ENCODE measurements at places on chromosomes 5 and 9. TPM values are rescaled to one million over a fixed set of nuclear protein-coding genes. Genes with fewer than 3 reads are reported as not detected.

The SPINK1 gene
- total RNA-seq, result not detected

- DNase-seq, result no peak
These were observed 37.7 kb downstream of the IPO11 start for GRCh38 chr5:62450259-62450658.

The HRH2 gene
- 3.3 TPM for total RNA-seq

- DNase-seq, result peak; percentile 87
These were observed 112.9 kb upstream of the LMX1B start for GRCh38 chr9:126500600-126501382.

- no peak for DNase-seq
These were observed 184.7 kb downstream of the ROR2 start for GRCh38 chr9:91765296-91765695.

DNA sequence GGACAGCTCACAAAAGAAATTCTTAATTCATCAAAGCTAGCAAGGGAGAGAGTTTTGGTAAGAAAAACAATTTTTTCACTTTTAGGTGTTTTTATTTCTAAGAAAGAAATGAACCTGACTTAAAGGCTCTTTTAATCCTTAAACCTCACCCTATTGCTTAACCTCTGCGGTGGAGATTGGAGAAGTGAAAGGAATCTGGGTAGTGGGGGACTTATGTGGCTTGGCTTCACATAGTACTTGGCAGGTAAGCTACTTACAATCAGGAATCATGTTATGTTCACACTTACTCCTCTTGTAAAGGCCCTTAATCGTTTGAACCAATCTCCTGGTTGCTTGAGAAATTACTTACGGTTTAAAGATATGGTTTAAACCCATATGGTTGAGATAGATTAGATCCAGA is 104.8 kb downstream of the ISOC1 start:
- no peak for DNase-seq

The ORM1 gene
- 0.82 TPM for total RNA-seq

The CTSV gene
- 0.41 TPM for total RNA-seq

DNA sequence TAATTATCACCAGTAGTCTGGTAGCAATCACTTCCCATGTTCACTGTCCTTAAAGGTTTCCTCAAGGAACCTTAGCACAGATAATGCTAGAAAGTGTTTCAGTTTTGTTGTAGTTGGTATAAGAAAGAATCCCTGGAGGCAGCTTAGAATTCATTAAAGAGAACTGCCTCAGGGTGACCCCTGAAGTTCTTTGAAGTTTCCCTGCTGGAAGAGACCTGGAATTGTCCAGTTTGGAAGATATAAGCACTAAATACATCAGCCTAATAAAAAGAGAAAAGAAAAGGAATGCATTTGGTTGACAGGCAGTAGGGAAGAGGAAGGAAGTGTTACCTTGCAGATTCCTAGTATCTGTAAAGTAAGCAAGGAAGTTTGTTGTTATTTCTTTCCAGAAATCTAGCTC is 999.6 kb upstream of the DMAC1 start:
- DNase-seq, result no peak

The GKAP1 gene
- total RNA-seq, result 12.6 TPM

The CEL gene
- total RNA-seq, result 0.41 TPM

DNA sequence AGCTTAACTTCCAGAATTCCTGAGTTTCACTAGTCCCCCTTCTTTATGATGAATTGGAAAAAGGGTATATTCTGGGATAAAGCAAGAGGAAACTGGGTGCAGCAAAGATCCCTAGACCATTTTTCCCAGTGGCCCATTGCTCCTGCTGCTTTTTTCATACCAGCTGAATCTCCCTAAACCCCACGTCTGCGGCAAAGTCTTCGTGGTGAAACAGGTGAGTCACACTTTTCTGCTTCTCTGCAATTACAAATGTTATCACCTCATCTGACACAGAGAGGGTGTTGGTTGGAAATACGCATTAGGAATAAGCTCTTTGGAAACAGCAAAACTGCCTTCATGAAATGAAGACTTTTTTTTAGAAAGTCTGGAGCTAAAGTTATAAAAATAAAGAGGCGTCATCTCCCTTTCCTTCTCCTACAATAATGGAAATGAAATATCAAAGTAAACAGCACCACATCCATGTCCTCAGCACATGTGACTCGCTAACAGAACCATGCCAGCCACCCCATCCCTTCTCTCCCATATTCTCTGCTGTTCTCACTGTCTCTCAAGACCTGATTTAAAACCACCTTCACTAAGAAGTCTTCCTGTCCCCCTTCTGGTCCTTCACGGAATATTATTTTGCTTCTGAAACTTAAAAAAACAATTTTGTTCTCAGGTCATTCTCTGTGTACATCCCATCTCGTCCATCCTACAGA is 39.5 kb upstream of the GLRX start:
- no peak for DNase-seq

The ABO gene
- total RNA-seq, result not detected

DNA sequence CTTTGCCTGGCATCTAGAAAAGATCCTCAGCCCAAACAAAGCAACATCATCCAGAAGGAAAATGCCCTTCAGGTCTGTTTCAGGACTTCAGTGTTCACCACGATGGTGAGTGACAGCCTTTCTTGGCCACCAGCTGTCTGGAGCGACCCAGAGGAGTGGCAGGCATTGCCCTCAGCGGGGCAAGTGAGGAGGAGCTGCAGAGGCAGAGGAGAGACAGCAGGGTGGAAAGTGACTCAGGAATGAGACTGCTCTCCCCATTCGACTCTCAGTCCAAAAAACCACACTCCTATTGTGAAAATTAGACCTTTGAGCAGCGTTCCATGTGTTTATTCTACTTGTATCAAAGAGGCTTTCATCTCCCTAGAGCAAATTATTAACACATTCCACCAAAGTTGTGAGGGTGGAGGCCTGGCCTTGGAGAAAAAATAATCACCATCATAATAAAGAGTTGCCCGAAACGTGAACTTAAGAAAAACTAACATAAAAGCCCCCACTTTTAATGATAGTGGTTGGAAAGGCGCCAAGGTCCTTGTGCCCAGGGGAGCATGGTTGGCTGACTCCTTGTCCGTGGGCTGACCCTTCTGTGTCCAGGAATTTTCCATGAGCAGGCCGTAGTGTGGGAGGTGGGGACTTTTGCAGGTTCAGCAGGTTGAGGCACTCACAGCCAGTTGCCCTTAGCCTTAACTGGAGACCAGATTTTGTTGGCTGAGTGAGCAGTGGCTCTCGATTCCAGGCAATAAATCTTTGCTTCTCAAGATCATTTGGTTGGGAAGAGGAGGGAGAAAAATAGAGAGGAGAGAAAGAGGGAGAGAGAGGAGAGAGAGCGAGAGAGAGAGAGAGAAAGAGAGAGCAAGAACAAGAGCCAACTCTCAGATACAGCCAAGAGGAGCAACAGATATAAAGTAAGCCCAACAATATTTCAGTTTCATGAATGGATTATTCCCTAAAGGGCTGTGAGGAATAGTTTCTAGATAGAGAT is 125.9 kb upstream of the ANKRD55 start:
- no peak for DNase-seq

DNA sequence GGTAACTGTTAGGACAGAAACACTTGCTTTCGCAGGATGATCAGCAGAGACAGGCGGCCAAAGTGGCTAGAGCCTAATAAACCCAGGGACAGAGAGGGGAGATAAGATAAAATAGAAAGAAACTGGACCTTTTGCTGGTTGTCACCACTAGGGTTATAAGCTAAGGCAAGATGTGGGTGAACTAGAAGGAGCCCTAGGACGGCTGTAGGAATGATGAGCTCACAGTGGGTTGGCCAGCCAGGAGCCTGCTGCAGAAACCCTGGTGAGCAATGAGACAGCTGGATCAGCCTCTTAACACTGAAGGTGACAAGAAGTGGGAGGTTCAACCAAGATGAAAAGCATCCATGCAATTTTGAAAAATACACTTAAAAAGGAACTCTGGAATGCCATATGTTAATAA is 13.5 kb downstream of the CTNND2 start:
- no peak for DNase-seq

GRCh38 chr9:14303521-14303920 is 10.4 kb downstream of the NFIB start:
- no peak for DNase-seq

DNA sequence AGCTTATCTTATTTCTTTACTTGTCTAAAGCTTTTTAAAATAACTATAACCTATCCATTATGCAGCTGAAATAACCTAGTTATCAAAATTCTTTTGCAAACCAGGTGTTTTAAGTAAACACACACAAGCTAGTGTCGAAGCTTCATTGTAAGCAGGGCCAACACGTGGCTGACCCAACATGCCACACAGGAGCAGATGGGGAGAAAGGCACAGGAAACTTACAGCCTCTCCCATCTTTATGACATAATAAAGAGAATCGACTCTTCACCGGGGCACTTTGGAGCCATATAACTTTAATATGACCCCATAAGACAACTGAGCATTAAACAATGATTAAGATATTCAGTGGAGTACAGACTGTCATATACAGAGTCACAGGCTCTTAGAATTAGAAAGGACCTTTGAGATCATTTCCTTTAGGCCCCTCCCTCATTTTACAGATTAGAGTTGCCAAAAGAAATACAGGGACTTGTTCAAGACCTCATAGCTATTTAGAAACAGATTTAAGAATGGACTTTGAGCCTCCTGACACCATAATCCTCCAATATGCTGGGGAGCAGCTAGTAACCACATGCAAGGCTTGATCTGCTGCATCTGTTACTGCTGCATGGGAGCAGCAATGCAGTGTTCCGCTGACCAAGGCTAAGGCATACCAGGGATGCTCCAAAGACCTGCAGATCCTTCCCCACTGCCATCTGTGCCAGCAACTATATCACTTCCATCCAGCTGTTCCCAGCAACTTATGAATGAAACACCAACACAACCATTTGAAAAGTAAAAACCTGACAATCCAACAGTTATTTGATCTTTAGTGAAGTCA is 75.4 kb downstream of the RASEF start:
- DNase-seq, result no peak

DNA sequence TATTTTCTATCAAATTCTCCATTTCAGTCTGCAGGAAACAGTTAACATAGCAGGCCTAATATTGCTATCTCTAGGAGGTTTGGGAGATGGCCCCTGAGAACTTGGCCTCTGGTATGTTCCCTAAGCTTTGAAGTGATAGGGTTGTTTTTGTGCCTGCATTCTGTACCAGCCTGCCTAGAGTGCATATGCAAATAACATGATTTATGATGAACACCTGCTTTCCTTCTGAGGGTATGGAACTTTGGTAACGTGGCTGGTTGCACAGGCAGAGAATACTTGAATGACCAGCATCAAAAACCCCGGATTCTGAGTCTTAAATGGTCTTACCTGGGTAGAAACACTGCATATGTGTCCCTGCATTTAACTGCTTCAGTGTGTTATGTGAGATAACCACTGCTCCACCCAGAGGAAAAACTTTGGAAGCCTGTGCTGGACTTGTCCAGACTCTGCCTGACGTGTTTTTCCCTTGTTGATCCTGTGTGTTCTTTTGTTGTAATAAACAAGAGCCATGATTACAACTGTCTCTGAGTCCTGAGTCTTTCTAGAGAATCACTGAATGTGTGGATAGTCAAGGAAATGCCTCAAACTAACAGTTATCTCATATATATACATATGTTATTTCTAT is 111.3 kb upstream of the ABCA1 start:
- no peak for DNase-seq

DNA sequence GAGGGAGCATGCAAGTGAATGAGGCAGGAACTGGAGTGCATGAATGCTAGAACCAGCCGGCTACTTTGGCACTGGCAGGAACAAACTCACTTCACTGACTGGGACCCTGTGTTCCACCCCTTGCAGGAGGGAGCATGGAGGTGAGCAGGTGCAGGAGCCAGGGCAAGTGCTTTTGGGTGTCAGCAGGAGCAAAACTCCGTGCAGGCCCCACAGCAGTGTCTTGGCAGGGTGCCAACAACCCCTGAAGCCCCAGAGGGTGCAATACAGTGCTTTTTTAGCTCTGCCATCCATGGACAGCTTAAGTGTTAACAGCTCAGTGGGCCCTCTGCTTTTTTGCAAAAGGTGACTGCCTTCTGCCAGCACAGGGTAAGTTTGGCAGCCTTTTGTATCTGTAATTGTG is 245.8 kb upstream of the PCSK5 start:
- no peak for DNase-seq

DNA sequence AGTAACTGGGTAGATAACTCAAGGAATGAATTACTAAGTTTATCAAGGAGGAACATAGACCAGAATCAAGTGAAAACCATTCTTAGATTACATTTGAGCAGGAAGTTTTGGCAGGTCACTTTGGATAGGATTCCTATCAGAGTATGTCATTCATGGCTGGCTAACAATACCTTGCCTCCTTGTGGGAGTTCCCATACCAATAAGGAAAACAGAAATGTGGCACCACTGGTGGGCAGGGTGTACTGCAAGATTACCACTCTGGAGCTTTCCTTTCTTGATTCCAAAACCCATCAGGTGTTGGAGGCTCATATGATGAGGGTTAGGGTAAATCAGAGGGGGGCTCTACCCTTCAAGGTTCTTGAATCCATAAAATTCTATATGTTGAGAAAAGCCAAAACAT is 18.6 kb upstream of the SPATA31D1 start:
- no peak for DNase-seq

The TAF11L10 gene
- not detected for total RNA-seq

GRCh38 chr5:1058083-1058945 is 49.7 kb downstream of the NKD2 start:
- DNase-seq, result no peak

The TAS2R1 gene
- total RNA-seq, result not detected

The ARSI gene
- total RNA-seq, result 0.41 TPM

DNA sequence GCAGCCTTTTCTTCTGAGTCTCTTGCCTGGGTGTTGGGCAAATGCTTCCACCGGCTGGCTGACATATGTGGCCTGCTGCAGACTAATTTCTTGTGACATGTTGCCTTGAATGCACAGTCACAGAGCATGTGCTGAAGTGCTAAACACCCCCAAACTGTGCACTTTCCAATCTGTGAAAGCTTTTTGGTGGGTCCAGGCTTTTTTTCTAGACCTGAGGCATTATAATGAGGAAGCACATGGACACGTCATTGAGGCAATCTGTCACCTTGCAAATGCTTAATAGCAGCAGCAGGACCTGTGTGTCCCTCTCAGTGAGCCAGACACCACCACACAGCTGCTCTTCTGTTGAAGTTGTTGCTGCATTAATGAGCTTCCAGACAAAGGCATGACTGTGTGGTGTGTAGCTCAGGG is 274.7 kb downstream of the ELAVL2 start:
- DNase-seq, result no peak

DNA sequence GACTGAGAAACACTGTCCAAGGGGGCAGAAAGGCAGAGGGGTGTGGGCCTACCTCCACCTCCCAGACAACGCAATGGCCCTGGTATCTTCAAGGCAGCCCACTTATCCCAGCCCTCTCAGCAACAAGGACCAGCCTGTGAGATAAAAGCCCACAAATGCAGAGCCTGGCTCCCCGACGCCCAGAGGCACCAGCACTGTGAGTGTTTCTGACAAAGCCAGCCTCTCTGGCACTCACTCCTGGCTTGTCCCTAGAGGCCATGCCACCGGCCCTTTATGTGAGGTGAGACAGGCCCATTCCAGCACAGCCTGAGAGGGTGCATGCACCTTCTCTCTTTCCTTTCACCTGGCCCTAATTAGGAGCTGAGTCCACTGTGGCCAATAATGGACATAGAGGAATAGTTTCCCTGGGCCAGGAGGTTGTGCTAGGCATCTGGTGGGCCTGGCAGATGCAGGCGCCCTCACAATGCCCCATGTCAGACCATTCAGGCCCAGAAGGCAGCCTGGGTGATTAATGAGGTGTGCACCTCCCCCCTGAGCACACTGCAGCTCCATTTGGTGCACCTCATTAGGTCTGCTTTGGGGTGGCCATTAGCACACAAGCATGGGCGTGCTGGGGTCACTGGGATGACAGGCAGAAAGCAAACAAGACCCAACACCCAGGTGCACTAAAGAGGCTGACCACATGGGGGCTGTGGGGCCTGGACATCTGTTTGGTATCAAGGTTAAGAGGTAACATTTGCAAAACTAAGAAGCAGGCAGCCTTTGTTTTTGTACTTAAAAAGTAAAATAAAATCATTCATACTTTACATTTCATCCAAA is 176.0 kb downstream of the MED10 start:
- DNase-seq, result no peak
